ENCODE measurements at places on chromosomes 7 and 10.

DNA sequence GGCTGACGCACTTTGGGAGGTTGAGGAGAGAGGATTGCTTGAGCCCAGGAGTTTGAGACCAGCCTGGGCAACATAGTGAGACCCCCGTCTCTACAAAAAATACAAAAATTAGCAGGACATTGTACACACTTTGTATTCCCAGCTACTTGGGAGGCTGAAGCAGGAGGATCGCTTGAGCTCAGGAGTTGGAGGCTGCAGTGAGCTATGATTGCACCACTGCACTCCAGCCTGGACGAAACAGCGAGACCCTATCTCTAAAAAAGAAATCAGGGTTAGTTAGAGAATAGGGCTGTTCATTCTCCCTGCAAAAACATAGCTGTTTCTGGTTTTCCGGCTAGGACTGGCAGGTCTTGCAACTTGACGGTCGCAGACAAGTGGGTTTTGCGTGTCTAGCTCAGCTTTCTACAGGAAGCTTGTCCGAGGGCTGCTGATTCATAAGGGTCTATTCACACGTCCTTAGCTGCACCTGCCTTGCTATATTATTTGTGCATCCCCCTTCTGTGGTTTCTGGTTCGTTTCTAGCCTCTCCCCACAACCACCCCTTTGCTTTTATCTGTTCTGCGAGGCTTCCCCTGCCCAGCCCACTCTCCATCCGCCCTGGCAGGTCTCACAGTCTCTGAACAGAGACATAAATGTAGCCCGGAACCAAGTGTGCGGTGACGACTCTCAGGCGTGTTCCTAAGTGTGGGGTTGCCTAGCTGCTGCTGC is 10.7 kb downstream of the AMZ1 start:
- no peak for DNase-seq

DNA sequence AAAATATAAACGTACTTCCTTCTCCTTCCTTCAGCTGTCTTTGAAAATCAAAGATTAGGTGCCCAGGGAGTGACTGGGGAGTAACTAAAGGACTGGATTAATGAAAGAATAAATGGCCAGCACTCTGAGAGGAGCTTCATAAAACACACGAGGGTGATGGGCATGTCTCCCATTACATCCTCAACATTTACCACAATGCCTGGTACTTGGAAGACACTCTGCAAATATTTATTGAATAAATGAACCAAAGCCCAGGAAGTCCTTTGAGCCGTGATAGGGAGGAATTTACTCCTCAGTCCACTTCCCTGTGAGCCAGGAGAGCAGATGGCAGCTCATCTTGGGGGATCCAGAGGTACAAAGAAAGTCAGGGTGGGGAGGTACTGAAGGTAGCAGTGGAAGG is 96.3 kb downstream of the RAB11FIP2 start:
- DNase-seq: no peak

GRCh38 chr7:126700807-126701604 is 551.7 kb downstream of the GRM8 start:
- DNase-seq: peak; percentile 31

DNA sequence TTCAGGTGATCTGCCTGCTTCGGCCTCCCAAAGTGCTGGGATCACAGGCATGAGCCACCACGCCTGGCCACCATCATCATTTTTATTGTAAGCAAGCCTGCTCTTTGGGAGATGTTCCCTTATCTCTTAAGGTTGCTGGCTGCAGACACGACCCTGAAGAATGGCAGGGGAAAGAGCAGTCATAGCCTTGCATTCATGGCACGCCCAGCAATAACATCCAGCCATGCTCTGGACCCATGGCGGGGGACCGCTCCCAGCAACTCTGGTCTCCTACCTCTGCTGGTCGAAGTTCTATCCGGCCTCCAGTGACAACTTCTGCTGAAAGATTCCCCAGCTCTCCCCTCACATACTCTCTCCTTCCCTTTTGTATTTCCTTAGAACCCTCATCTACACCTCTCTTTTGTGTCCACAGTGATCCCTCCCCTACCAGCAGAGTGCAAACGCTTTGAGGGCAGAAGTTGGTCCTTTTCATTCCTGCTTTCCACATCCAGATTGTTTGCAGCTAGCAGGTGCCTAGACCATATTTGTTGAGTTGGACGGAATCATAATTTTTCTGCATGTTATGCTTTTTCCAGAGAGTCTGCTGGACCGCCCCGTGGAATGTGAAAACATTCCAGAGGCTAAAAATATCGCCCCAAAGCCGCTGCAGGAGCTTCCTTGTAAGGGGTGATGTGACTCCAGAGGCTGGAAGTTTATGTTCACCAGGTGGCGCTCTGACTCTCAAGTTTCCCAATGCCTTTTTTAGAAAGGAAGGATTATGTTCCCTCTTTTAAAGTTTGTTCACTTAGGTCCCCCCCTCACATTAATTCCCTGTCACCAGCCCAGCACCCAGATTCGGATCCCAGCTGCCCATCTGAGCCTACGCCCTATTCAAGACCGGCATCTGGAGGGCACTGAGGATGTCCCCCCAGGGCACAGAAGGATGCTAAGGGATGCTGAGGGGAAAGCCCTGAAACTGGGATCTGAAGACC is 4.3 kb upstream of the MARVELD1 start:
- peak; percentile 74 for DNase-seq

- no peak for DNase-seq
These were observed 263.6 kb upstream of the ZMIZ1 start for GRCh38 chr10:78805176-78805575.

DNA sequence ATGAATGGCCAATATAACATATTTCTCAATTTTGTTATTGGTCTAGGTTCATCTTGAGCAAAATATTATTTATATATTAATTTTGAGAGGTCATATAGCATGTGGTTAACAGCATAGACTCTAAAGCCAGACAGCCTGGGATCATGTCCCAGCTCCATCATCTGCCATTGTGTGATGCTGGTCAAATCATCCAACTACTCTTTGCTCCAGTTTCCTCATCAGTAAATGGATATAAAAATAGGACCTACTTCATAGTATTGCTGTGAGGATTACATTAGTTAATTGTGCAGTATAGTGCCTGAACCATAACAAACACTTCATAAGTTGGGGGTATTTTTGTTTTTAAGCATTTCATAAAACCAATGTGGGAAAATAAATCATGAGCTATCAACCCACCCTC is 199.0 kb downstream of the KIAA1217 start:
- no peak for DNase-seq

GRCh38 chr10:119608316-119609155 is 11.8 kb upstream of the TIAL1 start:
- DNase-seq: peak; percentile 43

GRCh38 chr10:32951111-32951510 is 6.9 kb downstream of the ITGB1 start:
- DNase-seq: peak; percentile 35

DNA sequence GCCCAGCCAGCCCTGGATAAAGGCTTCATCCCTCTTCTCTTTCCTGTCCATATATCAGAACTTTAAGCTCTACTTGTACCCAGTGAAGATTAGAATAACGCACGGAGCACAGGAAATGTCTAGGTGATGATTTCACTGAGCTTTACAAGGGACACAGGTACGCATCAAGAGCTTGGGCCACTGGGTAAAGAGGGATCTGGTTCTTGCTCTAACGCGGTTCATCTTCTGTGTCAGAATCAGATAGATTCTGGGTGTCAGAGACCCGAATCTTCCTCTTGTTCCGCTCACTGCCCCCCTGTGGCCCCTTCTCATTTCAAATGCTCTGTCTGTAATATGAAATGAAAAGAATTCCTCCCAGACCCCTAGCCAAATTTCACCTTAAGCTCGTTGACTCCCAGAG is 24.7 kb downstream of the IL2RA start:
- no peak for DNase-seq

DNA sequence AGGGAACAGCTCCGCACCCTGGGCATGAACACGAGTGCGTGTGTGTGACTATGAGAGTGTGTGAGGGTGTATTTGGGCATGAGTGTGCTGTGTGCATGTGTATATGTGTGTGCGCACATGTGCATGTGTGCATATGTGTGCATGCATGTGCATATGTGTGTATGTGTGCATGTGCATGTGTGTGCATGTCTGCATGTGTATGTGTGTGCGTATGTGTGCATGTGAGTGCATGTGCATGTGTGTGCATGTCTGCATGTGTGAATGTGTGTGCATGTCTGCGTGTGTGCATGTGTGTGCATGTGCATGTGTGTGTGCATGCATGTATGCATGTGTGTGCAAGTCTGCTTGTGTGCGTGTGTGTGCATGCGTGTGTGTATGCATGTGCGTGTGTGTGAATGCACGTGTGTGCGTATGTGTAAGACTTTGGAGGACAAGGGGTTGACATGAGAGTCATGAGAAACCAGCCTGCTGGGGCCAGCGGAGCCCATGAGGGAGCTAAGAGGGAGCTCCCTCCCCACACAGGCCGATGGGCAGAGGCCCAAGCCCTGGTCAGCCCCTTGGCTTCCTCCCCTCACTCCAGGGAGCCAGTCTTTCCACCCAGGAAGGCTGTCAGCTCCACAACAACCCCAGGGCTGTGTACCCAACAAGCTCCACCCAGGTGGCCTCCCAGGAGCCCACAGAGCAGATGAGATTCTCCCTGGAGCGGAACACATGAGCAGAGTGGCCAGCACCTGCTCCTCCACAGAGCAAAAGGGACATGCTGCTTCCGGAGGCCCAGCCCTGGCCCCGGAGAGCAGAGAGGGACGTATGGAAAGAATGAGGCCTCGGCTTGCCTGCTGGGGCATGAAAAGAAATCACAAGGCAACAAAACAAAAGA is 142.5 kb upstream of the PPP2R2D start:
- peak; percentile 9 for DNase-seq

- peak; percentile 11 for DNase-seq
These were observed 58.8 kb downstream of the INSIG1 start for GRCh38 chr7:155356323-155357105.

GRCh38 chr10:132742837-132743194 is 43.1 kb downstream of the NKX6-2 start:
- DNase-seq: no peak

- DNase-seq: no peak
These were observed 367.8 kb upstream of the GALNT17 start for GRCh38 chr7:70763961-70764691.

DNA sequence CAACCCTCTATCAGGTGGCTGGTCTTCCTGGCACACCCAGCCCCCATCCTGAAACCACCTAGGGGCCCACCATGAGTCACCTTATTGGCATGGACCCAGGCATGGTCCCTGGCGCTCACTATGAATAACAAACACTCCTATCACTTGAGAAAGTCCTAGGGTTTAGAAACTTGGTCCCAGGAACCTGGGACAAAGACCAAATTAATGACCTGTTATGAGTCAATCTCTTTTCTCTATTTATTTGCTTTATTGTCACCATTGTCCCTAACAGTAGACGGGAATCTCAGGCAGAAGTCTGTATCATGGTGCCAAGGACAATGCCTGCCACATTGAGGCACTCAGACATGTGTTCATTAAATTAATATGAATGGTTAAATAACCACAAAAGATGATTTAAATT is 599.6 kb upstream of the C7orf33 start:
- DNase-seq: no peak

DNA sequence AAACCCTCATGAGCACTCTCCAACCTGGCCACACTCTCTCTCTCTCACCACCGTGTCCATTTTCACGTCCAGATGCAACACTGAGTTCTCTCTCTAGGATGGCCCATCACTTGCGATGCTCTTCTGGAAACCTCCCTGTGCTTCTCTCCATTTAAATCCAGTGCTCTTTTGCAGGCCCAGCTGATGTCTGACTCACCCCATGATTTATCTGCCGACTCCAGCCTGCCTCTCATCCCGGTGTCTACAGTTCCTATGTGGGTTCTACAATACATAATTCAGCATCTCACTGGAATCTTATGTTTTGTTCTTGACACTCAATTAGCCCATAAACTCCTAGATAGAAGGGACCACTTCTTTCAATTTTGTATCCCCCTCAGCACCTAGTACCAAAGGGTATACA is 5.0 kb downstream of the TPK1 start:
- DNase-seq: no peak

DNA sequence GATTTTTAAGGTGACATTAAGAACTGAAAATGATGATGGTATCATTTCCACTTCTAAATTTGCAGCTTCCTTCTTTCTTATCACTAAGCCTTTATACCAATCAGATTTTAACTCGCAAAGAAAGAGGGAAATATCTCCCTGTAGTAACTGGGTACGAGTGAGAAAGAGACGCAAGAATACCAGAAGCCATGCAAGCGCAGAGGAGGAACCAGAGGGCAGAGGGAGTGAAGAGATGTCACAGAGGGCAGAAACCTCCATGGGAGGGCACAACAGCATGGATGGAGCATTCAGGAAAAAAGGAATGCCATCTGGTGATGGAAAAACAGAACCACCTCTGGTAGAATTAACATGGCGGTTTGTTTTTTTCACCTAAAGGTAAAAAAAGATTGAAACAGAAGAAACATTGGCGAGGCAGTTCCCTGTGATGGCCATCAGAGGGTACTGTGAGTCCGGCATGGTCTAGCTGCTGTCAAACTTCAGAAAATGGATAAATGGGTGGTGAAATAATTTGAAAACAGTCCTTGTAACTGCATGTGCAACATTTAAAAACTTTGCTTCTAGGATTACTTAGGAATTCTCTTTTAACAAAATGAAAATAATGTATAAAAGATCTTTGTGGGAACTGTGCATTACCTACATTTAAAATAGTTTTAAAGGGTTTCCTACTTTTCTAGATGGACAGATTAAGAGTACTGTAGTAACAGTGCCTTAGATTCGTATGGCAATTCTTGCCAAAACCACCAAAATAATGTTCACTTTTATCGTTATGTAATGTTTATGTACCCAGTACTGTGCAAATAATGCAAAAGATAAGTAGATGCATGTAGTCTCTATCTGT is 91.8 kb downstream of the ARHGAP12 start:
- DNase-seq: peak; percentile 25

GRCh38 chr10:100325158-100325557 is 4.9 kb downstream of the PKD2L1 start:
- no peak for DNase-seq

DNA sequence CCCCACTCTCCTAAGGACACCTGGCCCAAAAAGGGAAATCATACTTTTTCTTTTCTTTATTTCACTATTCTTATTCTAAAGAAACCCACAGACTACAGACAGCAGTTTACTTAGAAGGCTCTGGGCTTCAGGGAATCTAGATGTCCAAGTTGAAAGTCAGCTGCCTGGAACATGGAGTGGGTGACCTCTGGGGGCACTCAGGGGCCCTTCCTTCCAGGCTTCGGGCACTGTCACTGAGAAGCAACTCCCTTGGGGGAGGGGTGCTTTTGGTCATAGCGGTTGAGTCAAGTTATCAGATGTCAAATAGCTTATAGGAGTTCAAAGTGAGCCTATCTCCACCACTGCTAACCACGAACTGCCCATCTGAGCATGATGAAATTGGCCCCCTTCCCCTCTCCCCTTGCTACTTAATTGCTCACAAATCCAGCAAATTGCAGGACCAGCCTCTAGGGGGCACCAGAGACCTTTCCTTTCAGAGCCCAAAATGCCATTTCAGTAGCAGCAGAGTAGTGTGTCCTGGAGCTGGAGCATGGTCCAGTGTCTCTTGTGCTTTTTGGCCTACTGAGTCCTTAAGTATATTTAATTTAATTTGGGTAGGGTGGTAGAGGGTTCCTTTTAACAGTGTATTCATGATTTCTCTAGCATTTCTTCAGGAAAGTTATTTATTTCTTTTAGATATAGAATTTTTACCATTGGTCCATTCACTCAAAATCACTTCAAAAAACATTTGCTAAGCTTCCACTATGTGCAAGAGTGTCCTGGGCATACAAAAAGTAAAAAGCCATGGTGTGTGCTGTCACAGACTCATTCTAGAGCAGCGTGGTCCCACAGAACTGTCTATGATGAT is 463.8 kb downstream of the KCNMA1 start:
- peak; percentile 82 for DNase-seq

All from erythroblast (primary cell).